ENCODE measurements at places on chromosomes 5 and 9.

- DNase-seq: no peak
Observed at GRCh38 chr5:76111477-76112174, 28.4 kb downstream of the SV2C start.

DNA sequence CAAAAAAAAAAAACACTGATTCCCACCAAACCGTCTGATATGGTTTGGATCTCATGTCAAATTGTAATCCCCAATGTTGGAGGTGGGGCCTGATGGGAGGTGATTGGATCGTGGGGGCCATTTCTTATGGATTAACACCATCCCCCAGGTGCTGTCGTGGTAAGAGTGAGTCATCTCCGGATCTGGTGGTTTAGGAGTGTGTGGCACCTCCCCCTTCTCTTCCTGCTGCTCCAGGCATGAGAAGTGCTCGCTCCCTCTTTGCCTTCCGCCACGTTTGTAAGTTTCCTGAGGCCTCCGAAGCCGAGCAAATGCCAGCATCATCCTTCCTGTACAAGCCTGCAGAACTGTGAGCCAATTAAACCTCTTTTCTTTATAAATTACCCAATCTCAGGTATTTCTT lies 45.2 kb downstream of the HSD17B3 start:
- no peak for DNase-seq

DNA sequence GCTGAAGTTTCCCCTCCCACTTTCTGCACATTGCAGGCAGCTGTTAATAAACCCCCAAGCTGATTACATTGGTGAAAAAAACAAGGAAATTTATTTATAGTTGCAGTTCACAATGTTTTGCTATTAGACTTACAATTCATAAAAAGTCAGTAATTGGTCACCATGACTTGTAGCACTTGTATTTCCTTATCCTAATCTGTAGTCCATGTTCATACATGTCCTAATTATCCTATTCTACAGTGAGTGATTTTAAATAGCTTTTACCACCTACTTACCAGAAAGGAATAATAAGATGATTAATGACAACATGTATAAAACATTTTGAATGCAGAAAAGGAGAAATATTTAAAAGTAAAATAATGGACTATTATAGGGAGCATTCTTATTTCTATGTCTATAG lies 760.0 kb upstream of the RIOK2 start:
- no peak for DNase-seq

GRCh38 chr9:86705490-86705889 lies 241.8 kb downstream of the GAS1 start:
- no peak for DNase-seq

GRCh38 chr5:154712518-154713437 lies 42.4 kb upstream of the LARP1 start:
- no peak for DNase-seq

- DNase-seq: no peak
Observed at GRCh38 chr9:686321-686813, 155.1 kb upstream of the DMRT1 start.

DNA sequence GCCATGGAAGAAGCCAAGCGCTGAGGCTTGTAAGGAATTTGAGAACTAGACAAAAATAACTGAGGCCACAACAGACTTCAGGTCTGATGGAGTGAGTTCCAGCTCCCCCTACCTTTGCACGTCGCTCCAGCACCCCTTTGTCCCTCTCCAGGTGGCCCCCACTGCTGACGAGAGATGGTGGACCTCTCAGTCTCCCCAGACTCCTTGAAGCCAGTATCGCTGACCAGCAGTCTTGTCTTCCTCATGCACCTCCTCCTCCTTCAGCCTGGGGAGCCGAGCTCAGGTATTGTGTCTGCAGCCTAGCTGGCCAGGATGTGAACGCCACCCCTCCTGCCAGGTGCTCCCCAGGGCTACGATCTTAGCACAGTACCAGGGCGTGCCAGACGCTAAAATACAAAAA lies 5.2 kb downstream of the BTNL9 start:
- no peak for DNase-seq

- no peak for DNase-seq
Observed at GRCh38 chr9:129712634-129713401, 40.0 kb downstream of the PTGES start.

DNA sequence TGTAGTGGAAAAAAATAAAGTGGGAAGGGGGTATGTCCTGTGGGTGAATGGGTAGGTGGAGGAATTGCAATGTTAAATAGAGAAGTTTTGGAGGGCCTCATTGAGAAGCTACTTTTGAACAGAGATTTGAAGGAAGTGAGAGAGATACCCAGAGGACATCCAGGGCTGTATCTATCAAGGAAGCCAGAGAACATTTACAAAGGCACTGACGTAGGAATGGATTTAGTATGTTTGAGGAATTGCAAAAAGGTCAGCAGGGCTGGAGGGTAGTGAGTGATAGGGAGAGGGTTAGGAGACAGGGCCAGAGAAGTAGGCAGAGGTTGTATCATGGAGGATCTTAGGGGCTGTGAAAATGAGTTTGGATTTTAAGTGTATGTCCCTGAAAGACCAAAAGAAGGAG lies 13.9 kb downstream of the PTTG1 start:
- no peak for DNase-seq

- no peak for DNase-seq
Observed at GRCh38 chr9:78828521-78828920, 531.6 kb downstream of the PSAT1 start.

DNA sequence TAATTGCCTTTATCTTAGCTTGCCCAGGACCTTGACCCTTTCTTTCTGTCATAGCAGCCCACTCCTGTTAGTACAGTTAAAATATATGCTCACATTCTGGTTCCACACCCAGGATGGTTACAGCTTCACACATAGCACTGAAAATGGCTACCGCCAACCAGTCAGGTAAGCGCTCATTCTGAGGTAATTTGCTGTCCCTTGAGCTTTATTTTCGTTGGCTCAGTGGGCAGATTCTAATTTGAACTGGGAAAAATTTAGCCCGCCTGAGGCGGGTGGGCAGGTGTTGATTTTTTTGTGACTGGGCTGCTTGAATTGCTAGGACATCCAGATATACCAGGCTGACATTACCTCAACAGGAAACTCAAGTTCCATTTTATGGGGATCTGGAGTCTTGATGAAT lies 137.5 kb downstream of the KCTD16 start:
- DNase-seq: no peak

- no peak for DNase-seq
Observed at GRCh38 chr5:116038817-116039216, 6.5 kb downstream of the ARL14EPL start.
